WTC11 (cell line): ENCODE measurements at places on chromosomes 7 and 10. TPM values are rescaled to one million over a fixed set of nuclear protein-coding genes. Genes with fewer than 3 reads are reported as not detected.

- DNase-seq: no peak
- H3K4me1 ChIP-seq: peaks cover 25% of the 10 kb centered on the region
- H3K36me3 ChIP-seq: no peaks in the 10 kb centered on the region
- H3K27ac ChIP-seq: no peak overlapping the region
Observed at GRCh38 chr10:103663802-103664201, 170.3 kb downstream of the NEURL1 start.

GRCh38 chr7:117230276-117231046, 92.4 kb downstream of the WNT2 start:
- no peak overlapping the region for H3K27ac ChIP-seq
- no peaks in the 10 kb centered on the region for H3K36me3 ChIP-seq
- H3K4me3 ChIP-seq: no peak overlapping the region

TRPV5 gene
- total RNA-seq: not detected in 3 replicates

- no peak overlapping the region for H3K27ac ChIP-seq
- H3K4me3 ChIP-seq: no peak overlapping the region
- H3K27me3 ChIP-seq: no peaks in the 10 kb centered on the region; the same call in 1 of the 2 replicates
- peaks cover 5% of the 10 kb centered on the region for H3K4me1 ChIP-seq
Observed at GRCh38 chr10:44030738-44031137, 354.2 kb downstream of the CXCL12 start.

DNA sequence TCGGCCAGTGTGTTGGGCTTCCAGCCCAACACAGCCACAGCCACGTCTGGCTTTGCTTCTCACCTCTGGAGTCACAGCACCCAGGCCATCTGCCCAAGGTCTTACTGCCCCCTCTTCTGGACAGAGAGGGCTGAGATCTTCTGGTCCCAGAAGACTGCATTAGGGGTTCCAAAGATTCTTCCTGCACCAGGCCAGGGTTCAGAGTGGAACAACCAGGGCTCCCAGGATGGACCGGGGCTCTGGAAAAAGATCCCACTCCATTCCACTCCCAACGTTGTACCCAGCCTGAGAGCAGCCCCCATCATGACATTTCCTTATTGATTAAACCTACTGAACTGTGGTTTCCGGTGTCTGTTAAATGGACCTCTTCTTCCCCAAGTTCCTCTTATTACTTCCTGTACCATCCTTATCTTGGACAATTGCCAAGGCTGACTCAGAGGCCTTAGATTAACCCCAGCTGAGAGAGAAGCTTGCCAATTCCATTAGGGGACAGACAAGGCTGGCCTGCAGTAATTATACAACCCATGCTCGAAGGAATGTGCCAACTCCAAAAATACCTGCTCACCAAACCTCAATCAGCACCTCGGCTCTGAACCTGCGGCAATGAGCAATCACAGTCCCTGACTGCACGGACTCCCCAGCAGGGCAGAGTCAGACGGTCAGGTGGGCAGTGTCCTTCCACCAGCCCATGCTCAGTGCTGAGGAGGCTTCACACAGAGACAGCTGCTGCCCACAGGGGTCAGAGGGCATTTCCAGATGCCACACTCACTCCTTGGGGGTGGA, 47.9 kb upstream of the NPFFR1 start:
- H3K4me1 ChIP-seq: peaks cover 3% of the 10 kb centered on the region; the same call in 1 of the 2 replicates
- H3K27me3 ChIP-seq: no peaks in the 10 kb centered on the region
- H3K4me3 ChIP-seq: no peak overlapping the region

PILRA gene
- 1.8 to 3.2 TPM (median 3.0 TPM) in 3 replicates for total RNA-seq
